ENCODE measurements at places on chromosomes 1 and 21. TPM values are rescaled to one million over a fixed set of nuclear protein-coding genes. Genes with fewer than 3 reads are reported as not detected.

DNA sequence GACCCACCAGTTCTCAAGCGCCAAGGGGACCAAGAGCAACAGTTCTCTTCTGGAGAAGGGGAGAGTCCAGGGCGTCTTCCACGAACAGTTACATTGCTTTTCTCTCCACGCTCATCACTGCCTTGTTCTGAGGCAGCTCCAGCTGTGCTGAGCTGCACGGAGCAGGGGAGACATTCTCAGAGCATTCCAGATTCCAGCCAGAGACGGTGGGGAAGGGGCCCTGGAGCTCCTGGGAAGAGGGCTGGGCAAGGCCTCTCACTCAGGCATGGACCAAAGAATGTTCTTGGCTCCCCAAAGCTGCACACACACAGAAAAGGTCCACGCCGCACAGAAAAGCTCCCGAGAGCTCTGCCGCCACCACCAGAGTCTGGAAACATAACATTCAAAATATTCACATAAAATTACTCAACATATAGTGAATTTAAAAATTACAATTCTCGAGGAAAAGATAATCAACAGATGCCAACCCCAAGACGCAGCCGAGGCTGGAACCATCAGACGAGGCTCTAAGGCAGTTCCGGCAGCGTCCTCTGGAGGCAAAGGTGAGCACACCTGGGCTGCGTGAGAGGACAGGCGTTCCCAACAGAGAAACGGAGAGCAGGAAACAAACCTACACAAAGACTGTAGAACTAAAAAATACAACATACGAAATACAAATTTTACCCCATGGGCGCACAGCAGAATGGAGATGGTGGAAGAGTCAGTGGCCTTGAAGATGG, 40.5 kb downstream of the UBE2G2 start:
- no peaks in the 10 kb centered on the region for H3K4me1 ChIP-seq
- no peak overlapping the region for H3K4me3 ChIP-seq
- H3K27ac ChIP-seq: no peak overlapping the region
- DNase-seq: no peak

DNA sequence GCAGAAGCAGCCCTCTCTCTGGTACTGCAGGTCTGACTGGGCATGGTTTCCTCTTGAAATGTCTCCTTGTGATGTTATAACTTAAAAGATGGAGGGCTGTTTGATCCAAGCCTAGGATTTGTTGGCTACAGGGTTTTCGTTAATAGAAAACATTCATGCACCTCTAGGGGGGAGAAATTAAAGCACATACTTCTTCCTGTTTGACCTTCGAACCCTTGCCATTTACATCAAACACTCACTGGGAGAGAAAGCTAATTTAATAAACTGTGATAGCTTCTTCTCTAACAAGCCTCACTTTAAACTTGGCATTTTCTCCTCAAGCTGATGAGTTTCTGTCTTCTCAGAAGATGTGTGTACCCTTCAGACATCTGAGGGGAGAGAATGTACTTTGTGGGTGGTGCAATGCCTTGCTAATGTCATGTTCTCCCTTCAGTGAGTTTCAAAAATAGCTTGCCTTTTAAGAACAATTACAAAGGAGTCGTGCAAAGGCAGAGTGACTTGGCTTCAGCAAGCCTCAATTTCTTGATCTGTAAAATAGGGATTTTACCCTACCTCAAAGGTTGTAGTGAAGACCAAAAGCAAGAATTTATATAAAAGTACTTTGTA, 20.4 kb downstream of the CACHD1 start:
- DNase-seq: no peak
- no peaks in the 10 kb centered on the region for H3K36me3 ChIP-seq
- H3K27me3 ChIP-seq: no peaks in the 10 kb centered on the region
- H3K4me1 ChIP-seq: no peaks in the 10 kb centered on the region
- H3K4me3 ChIP-seq: no peak overlapping the region

GRCh38 chr1:175599212-175599705, 144.1 kb downstream of the TNR start:
- no peak for DNase-seq
- peak overlapping the region; percentile 49 for H3K4me3 ChIP-seq
- H3K27me3 ChIP-seq: no peaks in the 10 kb centered on the region
- peaks cover 9% of the 10 kb centered on the region for H3K4me1 ChIP-seq
- H3K27ac ChIP-seq: no peak overlapping the region

- peaks cover 55% of the 10 kb centered on the region for H3K4me1 ChIP-seq
- H3K4me3 ChIP-seq: no peak overlapping the region
- peaks cover 21% of the 10 kb centered on the region for H3K36me3 ChIP-seq
Measured at GRCh38 chr21:32371913-32372314, 20.9 kb downstream of the URB1 start.

DNA sequence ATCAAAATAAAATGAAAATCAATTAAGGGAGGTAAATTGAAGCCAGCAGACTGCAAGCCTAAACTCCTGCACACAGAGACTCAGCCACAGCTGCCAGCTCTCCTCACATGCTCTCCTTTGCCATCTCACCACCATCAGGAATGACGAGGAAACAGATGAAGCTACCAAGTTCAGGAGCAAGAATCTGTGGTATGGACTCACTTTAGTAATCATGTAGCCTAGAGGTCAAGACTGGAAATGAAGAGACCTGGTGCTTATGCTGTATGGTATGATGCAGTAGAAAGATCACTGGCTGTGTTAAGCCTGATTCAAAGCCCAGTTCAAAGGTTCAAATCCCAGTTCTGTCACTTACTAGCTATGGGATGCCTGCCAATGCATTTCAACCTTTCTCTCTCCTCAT, 78.9 kb upstream of the CAMK1G start:
- no peaks in the 10 kb centered on the region for H3K27me3 ChIP-seq
- no peak overlapping the region for H3K4me3 ChIP-seq
- no peaks in the 10 kb centered on the region for H3K36me3 ChIP-seq
- H3K27ac ChIP-seq: no peak overlapping the region
- DNase-seq: no peak
- no peaks in the 10 kb centered on the region for H3K4me1 ChIP-seq

GRCh38 chr1:6962478-6962995, 177.3 kb downstream of the CAMTA1 start:
- H3K27me3 ChIP-seq: no peaks in the 10 kb centered on the region
- peak overlapping the region; percentile 16 for H3K4me3 ChIP-seq
- DNase-seq: no peak
- no peak overlapping the region for H3K27ac ChIP-seq

DNA sequence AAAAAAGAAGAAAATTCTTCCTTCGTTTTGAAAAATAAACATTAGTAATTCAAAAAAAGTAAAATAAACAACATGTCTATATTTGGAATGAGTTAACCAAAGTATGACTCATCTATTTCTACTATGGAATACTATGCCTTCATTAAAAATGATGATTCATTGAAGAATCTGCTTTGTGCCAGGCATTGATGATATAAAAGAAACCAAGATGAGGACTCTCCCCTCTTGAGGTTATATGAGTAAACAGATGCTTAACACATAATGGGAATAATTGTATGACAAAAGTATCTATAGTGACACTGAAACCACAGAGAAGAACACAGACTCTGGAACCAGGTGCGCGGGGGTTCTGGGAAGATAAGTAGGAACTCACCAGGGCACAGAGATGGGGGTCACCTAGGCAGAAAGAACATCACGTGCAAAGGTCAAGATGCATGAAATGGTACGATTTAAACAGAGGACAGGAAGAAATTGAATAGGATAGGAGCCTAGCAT, 18.8 kb downstream of the ELF3 start:
- no peak overlapping the region for H3K4me3 ChIP-seq
- H3K4me1 ChIP-seq: peaks cover under 1% of the 10 kb centered on the region
- no peaks in the 10 kb centered on the region for H3K27me3 ChIP-seq
- no peaks in the 10 kb centered on the region for H3K36me3 ChIP-seq
- no peak overlapping the region for H3K27ac ChIP-seq

- peaks cover 20% of the 10 kb centered on the region for H3K36me3 ChIP-seq
- no peak for DNase-seq
- H3K4me1 ChIP-seq: no peaks in the 10 kb centered on the region
- H3K27me3 ChIP-seq: no peaks in the 10 kb centered on the region
Measured at GRCh38 chr1:19744335-19744743, 55.4 kb downstream of the TMCO4 start.

- no peak overlapping the region for H3K4me3 ChIP-seq
- DNase-seq: no peak
- H3K27ac ChIP-seq: no peak overlapping the region
- no peaks in the 10 kb centered on the region for H3K36me3 ChIP-seq
- peaks cover 41% of the 10 kb centered on the region for H3K4me1 ChIP-seq
Measured at GRCh38 chr1:115323366-115324004, 14.6 kb downstream of the NGF start.

- DNase-seq: no peak
- no peaks in the 10 kb centered on the region for H3K27me3 ChIP-seq
- no peak overlapping the region for H3K4me3 ChIP-seq
Measured at GRCh38 chr1:156682166-156682890, 5.1 kb upstream of the NES start.

GRCh38 chr21:41631564-41632461, 123.9 kb upstream of the TMPRSS2 start:
- DNase-seq: no peak
- no peaks in the 10 kb centered on the region for H3K4me1 ChIP-seq
- no peak overlapping the region for H3K27ac ChIP-seq
- H3K36me3 ChIP-seq: no peaks in the 10 kb centered on the region
- no peak overlapping the region for H3K4me3 ChIP-seq
- no peaks in the 10 kb centered on the region for H3K27me3 ChIP-seq

The SPRR2B gene
- not detected for total RNA-seq

The PRRC2C gene
- 127 TPM for total RNA-seq

The CELA3A gene
- total RNA-seq: 2.0 TPM

The FGR gene
- 17.0 TPM for total RNA-seq

The PLA2G2C gene
- total RNA-seq: not detected

The LHX8 gene
- not detected for total RNA-seq

The RBM11 gene
- total RNA-seq: 1.5 TPM

Measured in thoracic aorta (tissue), 2 donors.